K562 (cell line): ENCODE measurements at places on chromosomes 16 and 17.

GRCh38 chr17:59377410-59377809 is 46.0 kb downstream of the YPEL2 start:
- no peak for DNase-seq

- DNase-seq, result no peak
Measured at GRCh38 chr17:2192367-2193057, 111.1 kb downstream of the SMG6 start.

- DNase-seq, result no peak
Measured at GRCh38 chr17:6496116-6496481, 51.8 kb downstream of the PIMREG start.

- DNase-seq, result no peak
Measured at GRCh38 chr16:64144617-64145016, 977.2 kb downstream of the CDH11 start.

- no peak for DNase-seq
Measured at GRCh38 chr16:47734081-47734857, 273.1 kb downstream of the PHKB start.

DNA sequence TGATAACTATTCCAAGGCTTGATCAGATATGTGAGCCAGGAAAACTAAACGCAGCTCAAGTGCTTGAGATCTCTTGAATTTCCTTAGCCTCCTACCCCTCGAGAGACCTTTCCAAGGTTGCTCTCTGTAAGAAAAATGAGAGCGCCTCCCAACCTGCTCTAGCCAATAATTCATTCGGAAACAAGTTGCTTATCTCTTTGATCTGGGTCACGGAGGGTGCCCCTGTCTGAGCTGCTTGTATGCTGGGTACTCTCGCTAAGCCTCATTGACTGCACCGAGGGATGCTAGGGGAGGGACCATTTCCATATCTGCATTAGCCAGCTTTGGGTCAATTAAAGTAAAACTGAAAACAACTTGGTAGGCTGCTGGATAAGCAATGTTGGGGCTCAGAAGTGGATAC is 70.1 kb upstream of the SHISA6 start:
- DNase-seq, result no peak

- DNase-seq, result no peak
Measured at GRCh38 chr16:69929480-69929879, 21.7 kb upstream of the CLEC18A start.

- DNase-seq, result no peak
Measured at GRCh38 chr17:64747938-64748540, 85.9 kb upstream of the SMURF2 start.

GRCh38 chr16:53502331-53503269 is at the start of gene AKTIP:
Gene AKTIP (minus strand): TSS chr16:53503209. CDS start chr16:53500259, 2,950 bp downstream.
- no peak for DNase-seq

GRCh38 chr17:1707107-1707506 is 3.1 kb downstream of the TLCD2 start:
- DNase-seq, result no peak

DNA sequence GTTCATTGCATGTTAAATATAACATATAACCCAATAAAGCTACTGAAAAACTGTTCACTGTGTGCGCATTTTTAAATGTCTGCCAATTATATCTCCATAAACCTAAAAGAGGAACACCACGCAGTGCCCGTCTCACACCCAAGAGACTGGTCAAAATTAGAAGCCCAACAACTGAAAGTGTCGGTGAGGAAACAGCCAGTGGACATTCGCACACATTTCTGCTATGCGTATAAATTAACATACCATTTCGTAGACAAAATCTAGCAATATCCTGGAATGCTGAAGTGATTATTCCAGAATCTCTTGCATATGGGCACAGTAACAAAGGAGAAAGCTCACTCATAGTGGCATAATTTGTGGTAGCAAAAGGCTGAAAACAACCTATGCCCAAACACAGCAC is 55.9 kb downstream of the CPPED1 start:
- DNase-seq, result no peak

GRCh38 chr16:71734511-71734910 is 10.0 kb upstream of the PHLPP2 start:
- no peak for DNase-seq

DNA sequence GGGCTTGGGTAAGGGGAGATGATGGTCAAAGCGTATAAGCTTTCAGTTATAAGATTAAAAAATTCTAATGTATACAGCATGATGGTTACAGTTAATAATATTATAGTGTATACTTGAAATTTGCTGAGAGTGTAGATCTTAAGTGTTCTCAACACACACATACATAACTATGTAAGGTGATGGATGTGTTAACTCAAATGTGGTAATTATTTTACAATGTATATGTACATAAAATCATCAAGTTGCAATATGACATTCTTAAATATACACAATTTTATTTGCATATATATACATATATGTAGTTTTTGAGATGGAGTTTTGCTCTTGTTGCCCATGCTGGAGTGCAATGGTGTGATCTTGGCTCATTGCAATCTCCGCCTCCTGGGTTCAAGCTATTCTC is 7.2 kb downstream of the ZKSCAN2 start:
- no peak for DNase-seq

GRCh38 chr17:7720125-7720524 is 2.6 kb downstream of the DNAH2 start:
- DNase-seq, result no peak

- DNase-seq, result no peak
Measured at GRCh38 chr16:23802776-23803175, 33.0 kb upstream of the PRKCB start.

- DNase-seq, result no peak
Measured at GRCh38 chr17:57486882-57487301, 230.6 kb downstream of the MSI2 start.

GRCh38 chr17:65018610-65019316 is 37.8 kb downstream of the GNA13 start:
- DNase-seq, result no peak

DNA sequence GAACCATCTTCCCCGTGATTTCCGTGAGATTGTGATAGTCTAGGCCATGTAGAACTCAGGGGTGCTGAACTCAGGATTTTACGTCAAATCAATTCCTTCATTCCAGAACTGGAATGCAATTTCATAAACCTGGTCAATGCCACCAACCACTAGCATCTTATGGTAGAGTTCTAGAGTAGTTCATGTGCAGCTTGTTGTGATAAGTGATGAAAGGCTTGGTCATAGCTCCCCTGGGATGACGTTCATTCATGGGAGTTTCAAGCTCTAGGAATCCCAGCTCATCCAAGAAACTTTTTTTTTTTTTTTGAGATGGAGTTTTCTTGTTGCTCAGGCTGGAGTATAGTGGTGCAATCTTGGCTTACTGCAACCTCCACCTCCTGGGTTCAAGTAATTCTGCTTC is 3.7 kb upstream of the DPEP2 start:
- DNase-seq, result no peak

GRCh38 chr17:27257031-27257357 is 36.9 kb upstream of the WSB1 start:
- no peak for DNase-seq

DNA sequence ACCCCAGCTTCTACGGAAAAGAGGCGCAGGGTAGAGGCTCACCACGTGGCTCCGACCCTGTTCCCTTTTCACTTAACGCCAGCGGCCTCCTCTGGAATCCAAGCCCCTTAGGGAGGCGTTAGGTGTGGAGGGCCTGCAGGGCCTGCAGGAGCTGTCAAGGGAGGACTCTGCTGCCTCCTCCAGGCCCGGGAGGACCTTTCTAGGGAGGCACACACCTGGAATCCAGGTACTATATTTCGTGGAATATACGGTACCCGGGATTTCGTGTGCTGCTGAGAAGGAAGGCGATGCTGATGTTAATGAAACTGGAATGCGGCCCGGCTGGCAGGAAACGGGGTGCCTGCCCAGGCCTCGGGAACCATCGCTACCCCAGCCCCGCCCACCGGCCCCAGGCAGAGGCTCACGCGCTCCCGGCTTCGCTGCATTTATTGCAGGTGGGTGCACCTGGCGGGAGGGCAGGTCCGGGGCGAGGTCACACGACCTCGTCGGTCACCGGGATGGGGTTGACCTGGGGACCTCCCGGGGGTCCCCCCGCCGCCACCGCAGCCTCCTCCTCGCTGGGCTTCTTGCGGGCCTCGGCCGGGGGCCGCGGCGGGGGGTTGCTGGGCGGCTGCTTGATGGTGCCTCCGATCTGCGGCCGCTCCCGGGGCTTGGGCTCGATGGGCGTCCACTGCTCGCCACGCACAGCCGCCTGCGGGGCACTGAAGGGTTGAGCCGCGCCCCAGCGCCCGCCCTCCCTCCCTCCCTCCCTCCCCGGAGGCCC is 4.7 kb downstream of the IL17C start:
- DNase-seq, result no peak

DNA sequence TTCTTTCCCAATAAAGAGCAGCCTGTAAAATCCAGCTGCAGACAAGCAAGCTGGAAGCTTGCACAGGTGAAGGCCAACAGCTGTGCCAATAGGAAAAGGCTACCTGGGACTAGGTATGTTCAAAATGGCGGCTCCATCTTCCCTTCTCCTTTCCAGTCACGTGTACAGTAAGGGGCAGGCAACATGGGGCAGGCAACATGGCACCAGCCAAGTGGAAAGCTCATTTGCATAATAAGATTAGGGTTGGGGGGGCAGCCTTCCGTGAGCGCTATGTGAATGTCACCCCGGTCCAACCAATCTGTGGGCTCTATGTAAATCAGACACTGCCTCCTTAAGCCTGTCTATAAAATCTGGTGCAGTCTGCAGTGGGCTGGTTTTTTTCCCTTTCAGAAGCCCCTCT is 31.3 kb downstream of the TVP23A start:
- peak; percentile 55 for DNase-seq

- DNase-seq, result peak; percentile 54
Measured at GRCh38 chr17:47663912-47664623, 14.3 kb downstream of the KPNB1 start.

DNA sequence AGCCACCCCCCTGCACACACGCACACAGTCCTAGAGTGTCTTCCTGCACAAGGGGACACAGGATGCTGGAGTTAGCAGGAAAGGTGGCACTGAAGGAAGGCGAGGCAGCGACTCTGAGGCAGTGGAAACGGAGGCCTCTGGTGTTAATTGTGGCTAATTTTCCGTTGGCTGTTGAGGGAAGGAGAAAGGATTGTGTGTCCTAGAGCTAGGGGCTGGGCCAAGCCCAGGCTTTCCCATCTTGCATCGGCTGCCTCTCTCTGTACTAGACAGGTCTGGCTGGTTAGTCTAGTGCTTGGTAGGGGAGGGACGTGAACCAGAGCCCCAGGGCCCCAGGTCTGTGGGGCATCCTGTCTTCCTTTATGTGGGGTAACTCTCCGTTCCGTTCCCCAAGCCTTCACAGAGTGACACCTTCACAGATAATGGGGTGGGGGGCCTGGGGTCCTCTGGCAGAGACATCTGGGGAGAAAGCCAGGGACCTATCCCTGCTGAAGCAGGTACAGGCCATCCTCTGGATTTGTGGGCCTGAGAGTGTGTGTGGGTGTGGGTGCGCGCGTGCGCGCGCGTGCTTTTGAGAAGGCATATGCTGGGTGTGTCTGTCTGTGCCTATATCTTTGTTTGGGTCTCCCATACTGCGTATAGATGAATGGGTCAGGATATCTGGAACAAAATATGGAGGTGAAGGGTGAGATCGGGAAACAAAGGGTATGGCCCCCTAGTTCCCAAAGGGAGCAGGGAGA is at the start of gene CHD3:
CHD3 (plus strand) TSS at position 606 of the 737 bp plus-strand sequence. CDS start 212 bp downstream, outside the sequence.
- no peak for DNase-seq

GRCh38 chr17:40328386-40328766 is 19.4 kb downstream of the RARA start:
- DNase-seq, result no peak

DNA sequence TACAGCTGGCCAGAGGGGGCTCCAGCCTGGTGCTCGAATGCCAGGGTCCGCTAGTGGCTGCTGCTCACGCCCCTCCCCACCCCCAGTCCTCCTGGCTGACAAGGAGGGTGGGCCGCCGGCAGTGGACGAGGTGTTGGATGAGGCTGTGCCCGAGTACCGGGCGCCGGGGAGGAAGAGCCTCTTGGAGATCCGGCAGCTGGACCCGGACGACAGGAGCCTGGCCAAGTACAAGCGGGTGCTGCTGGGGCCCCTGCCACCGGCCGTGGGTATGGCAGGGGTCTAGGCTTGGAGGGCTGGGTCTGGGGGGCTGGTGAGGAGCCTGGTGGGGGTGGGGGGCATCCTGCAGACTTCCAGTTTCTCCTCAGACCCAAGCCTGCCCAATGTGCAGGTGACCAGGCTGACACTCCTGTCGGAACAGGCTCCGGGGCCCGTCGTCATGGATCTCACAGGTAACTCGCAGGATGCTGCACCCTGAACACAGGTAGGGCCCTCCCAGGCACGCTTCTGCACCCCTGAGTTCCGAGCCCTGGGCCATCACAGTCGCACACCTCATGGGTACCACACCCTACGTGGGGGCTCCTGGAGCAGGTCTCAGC is 1.2 kb upstream of the PDIA2 start:
- DNase-seq, result no peak

DNA sequence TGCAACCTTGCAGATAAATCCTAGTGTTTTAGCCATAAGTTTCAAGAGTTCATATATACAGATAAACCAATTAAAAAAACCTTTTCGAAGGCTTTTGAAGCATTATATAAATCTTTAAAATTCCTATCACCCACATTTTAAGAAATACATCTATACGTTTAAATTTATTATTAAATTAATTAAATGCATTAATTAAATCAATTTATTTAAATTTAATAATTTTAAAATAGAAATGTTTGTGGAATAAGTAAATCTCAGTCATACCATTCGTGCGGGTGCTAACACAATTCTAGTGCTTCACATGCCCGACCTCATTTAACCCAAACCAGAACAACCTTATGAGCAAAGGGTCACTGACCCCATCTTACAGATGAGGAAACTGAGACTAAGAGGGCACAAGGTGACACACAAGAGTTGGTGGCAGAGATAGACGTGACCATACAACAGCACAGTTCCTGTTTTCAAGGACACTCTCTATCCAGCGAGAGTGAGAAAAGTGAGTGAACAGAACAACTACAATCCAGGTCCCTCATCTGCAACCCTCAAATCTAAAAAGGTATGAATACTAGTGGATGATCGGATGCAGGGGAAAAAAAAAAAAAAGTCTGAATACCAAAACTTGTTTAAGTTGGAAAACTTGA is 1.4 kb downstream of the NSMCE1 start:
- no peak for DNase-seq

DNA sequence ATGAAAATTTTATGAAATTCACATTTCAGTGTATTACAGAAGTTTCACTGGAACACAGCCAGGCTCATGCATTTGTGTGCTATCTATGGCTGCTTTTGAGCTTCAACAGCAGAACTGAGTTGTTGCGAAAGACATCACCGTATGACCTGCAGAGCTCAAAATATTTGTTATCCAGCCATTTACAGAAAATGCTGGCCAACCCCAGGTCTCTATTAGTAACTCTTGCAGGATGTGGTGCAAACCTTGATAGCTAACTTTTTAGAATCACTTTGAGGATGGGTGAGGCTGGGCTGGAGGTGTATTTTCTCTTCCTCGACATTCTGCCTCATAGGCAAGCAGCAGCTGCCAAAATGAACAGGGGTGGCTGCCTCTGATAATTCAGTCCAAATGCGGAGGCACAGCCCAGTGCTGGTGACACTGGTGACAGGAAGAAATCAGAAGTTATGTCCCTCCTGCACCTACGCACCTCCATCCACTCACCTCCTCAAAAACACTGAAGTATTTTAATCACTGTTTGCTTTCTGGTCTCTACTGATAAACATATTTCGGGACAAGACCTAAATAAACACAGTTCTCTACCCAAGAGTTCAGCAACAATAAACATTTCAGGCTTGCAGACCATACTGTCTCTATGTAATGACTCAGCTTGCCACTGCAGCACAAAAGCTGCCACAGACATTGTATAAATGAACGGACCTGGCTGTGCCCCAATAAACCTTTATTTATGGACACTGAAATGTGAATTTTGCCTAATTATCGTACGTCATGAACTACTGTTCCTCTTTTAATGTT is 28.5 kb downstream of the ARHGAP17 start:
- peak; percentile 38 for DNase-seq

- no peak for DNase-seq
Measured at GRCh38 chr17:79730769-79731483, at the start of gene ENPP7. Gene ENPP7 (plus strand): TSS chr17:79730943. CDS start chr17:79731140, 197 bp downstream.

GRCh38 chr17:38461683-38462082 is 33.4 kb downstream of the ARHGAP23 start:
- DNase-seq, result no peak
